ENCODE measurements at places on chromosomes 4 and X.

DNA sequence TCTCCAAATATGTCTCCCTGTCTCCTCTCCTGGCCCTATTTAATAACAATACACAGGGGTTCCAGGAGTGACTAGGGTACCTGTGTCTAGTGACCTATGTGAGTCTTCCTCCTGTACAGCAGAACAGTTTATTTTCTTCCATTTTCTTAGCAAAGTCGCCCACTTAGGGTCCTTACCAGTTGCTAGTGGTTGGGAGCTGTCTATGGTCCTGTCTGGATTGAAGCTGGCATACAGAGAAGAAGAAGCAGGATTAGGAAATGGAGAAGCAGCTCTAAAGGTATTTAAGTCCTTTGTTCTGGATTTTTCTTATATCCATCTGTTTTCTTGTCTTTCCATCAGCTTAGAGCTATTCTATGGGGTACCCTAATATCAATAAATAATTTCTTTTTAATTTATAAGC, 587.1 kb upstream of the CPEB2 start:
- peak; percentile 65 for DNase-seq

DNA sequence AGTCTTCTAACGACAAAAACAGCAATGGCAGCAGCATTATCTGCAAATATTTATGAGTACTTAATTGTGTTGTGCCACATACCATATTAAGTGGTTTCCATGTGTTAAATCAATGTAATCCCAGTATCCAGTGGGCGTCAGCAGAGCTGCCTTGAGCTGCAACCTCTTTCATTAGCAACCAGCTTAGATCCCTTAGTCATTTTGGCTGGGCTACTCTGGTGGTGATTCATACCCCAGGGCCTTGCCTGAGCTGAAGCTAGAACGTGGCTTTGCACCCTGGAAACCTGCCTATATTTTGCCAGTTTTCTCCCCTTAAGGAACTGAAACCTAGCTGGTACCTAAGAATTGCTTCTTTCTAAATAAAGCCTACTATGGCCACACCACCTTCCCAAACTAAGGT, 474.3 kb upstream of the FTHL17 start:
- peak; percentile 79 for DNase-seq

- DNase-seq: no peak
These were observed 9.8 kb downstream of the PABPC1L2A start for GRCh38 chrX:73069365-73070035.

- DNase-seq: no peak
These were observed 25.3 kb downstream of the TRIM2 start for GRCh38 chr4:153229545-153229944.
